ENCODE measurements at places on chromosomes 4 and X. TPM values are rescaled to one million over a fixed set of nuclear protein-coding genes. Genes with fewer than 3 reads are reported as not detected.

- DNase-seq = no peak
Measured at GRCh38 chr4:127648061-127648460, 15.3 kb downstream of the INTU start.

GRCh38 chrX:68439341-68439740 is 6.0 kb upstream of the OPHN1 start:
- DNase-seq = no peak

GRCh38 chr4:110224142-110224541 is 25.7 kb upstream of the ELOVL6 start:
- no peak for DNase-seq

GRCh38 chrX:69919749-69920148 is 130.0 kb downstream of the AWAT2 start:
- DNase-seq = no peak

DNA sequence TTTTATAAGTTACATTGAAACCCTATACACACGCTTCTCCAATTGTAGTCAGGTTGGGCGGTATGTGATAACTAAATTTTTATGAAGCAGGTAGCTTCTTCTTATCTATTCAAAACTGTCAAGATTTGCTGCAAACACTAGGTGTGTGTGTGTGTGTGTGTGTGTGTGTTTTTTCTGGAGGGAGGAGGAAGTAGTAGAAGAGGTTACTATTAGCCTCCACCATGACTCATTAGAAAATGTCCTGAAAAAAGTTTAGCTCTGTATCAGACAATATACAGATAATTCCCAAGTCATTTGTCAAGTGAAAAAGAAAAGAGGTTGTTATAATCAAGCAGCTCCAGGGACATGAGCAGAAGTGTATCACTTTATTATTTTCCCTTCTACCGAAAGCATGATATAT is 33.9 kb downstream of the PCDH7 start:
- DNase-seq = no peak

DNA sequence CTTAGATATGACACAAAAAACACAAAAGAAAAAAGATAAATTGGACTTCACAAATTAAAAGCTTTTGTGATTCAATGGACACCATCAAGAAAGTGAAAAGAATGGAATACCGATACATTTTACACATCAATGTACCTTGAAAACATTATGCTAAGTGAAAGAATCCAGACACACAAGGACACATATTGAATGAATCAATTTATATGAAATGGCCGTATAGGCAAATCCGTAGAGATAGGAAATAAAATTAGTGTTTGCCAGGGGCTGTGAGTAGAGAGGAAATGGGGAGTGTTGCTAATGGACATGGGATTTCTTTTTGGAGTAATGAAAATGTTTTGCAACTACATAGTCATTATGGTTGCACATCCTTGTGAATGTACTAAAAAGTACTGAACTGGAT is 3.1 kb downstream of the PGAM4 start:
- DNase-seq = no peak

- DNase-seq = no peak
Measured at GRCh38 chr4:149102765-149103164, 660.6 kb upstream of the NR3C2 start.

GRCh38 chr4:73341454-73341853 is 62.6 kb upstream of the ALB start:
- no peak for DNase-seq

GRCh38 chrX:124010566-124010965 is 49.1 kb downstream of the STAG2 start:
- DNase-seq = no peak

- no peak for DNase-seq
Measured at GRCh38 chr4:13355111-13355880, 128.8 kb downstream of the RAB28 start.

DNA sequence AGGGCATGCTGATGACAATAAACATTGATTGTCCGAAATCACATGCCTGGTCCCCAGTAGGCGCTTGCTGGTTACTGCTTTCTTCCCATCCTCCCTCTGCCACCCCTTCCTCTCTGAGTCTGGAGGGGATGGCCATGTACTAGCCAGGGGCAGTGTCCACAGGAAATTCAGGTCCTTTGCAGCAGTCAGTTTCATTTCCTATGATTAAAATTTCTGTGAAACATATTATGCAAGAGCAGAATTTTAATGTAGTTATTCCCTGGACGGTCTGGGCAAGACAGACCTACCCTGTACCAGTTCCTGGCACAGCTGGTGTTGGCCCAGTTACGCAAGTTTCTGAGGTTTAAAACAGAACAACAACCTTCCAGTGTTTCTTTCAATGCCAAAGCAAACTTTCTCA is 28.2 kb upstream of the TLR2 start:
- no peak for DNase-seq

DNA sequence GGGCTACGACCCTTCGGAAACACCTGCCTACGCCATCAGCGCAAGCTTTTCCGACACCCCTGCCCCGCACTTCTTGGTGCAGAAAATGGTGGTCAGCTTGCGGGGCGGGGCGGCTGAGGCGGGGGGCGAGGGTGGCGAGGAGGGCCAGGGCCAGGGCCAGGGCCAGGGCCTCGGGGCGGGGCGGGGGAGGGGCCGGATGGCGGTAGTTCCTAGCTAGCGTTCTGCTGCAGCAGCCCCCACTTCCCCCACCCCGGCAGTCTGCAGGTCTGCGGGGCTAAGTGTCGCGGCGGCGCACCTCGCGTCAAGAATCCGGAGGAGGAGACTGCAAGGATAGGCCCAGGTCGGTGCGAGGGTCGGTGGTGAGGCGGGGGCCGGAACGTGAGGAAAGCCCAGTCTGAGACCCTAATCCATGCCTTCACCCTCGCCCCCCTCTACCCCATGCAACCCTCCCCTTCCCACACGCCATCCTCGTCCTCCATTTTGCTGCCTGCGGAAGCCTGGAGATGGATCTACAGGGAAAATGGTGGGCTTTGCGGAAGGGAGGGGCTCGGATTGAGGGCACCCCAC is 600 bp downstream of the BEX4 start:
- no peak for DNase-seq

DNA sequence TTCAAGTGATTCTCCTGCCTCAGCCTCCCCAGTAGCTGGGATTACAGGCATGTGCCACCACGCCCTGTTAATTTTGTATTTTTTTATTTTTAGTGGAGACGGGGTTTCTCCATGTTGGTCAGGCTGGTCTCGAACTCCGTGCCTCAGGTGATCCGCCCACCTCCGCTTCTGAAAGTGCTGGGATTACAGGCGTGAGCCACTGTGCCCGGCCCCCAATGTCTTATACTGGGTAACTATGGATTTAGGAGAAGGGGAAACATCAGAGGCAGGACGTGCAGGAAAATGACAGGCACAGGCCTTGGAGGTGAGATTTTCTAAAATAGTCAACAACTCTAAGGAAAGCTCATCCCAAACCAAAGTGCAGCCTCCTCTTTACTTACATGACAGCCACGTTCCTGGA is 11.1 kb upstream of the TSPYL2 start:
- DNase-seq = peak; percentile 54

DNA sequence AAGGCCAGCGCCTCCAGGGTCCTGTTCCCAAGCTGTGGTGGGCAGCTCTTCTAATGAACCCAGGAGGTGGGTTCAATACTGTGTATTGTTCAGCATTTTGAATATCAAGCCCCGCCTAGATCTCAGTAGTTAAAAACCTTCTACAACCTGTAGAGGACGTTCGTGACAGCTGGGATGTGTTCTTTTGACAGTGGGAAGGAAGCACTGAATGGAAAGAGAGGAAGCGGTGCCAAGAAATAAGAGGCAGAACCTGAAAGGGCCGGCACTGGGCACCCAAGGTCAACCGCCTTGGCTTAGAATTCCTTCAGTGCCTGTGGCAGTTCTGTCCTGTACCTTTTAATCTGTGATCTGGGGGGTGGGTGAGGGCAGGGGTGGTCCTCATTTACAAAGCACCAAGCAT is 73.1 kb downstream of the CC2D2A start:
- no peak for DNase-seq

GRCh38 chrX:26522501-26522900 is 306.5 kb downstream of the MAGEB5 start:
- no peak for DNase-seq

DNA sequence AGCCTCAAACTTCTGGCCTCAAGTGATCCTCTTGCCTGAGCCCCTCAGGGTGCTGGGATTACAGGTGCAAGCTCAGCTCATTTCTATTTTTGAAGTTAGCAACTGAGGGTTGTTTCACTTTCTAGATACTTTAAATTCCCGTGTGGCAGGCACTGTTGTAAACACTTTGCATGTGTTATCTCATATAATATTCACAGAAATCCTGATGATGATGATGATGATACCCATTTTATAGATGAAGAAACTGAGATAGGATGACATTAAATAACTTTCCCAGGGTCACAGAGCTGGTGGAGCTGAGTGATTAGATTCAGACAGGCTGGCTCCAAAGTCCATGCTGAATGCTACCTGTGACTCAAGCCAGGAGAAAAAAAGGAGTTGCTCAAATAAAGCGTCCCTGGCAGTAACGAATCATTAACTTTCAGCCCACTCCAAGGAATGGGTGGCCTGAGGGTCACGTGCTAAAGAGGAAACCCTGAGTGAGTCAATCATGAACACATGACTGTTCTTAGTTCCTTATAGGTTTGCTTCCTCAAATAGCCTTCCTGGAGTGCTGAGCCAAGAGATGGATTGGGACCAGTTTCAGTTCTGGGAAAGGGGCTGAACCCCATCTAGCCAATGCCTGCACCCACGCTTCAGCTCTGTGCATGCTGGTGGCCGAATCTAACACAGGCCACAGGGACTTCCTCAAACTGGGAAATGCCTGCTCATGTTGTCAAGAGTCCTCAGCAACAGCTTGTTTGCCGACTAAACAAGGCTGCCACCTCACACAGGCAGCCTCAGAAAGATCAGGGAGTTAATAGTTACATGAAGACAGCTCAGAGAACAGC is 52.8 kb downstream of the RBM47 start:
- DNase-seq = peak; percentile 88

DNA sequence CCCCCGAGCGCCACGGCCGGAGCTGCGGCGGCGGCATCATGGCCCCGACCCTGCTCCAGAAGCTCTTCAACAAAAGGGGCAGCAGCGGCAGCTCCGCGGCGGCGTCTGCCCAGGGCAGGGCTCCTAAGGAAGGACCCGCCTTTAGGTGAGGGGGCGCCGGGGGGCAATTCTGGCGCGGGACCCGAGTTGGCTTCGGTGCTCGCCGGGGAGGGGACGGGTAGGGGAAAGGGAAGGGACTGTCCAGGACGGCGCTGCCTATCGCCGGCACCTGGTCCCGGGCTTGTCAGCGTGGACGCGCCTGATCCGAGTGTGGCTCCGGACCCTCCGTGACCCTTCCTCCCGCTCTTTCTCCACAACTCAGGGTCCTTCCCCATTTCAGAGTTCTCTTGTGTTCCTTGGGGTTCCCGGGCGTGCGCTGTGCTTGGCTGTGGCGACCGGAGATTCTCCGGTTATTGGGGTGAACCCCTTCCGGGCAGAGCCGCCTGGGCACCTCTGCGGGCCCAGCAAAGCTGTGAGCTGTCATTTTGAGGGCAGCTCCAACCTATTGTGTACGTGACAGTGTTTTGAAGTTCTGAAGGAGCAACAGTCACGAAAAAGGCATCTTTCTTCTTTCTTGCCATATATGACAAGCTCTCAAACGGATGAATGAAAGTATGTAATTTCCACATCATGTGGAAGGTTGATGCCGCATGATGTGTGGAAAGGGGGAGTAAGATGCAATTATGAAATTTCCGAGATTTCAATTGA is 522 bp downstream of the FNIP2 start:
- DNase-seq = peak; percentile 65

DNA sequence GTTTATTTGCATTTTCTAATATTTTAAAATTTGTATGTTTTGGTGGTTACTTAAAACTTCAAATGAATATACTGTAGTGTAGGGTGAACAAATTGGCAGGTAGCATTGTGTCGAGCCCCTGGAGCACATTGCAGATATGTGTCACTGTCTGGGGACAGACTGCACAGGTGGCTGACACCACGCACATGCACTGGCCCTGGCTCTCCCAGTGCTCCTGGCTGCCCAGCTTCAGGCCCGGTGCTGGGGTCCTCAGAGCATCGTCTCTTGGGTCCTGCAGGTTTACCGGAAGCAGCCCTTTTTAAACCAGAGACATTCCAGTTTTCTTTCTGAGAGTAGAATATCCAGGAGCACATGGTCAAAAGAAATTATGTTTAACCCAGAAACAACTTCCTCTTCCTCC is 15.6 kb downstream of the BST1 start:
- no peak for DNase-seq

DNA sequence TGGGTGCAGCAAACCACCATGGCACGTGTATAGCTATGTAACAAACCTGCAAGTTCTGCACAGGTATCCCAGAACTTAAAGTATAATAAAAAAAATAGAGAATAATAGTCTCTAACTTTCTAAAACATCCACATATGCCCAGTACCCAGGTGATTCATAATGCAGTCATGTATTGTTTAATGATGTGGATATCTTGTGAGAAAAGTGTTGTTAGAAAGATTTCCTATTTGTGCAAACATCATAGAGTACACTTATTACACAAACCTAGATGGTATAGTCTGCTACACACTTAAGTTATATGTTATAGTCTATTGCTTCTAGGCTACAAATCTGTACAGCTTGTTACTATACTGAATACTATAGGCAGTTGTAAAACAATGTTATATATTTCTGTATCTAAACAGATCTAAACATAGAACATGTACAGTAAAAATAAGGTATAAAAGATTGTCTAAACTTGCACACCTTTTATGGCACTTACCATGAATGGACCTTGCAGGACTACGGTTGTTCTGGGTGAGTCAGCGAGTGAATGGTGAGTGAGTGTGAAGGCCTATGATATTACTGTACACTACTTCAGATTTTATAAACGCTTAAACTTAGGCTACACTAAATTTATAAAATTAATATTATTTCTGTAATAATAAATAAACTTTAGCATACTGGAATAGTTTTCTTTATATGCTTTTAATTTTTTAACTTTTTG is 232.2 kb upstream of the SLIT2 start:
- no peak for DNase-seq

DNA sequence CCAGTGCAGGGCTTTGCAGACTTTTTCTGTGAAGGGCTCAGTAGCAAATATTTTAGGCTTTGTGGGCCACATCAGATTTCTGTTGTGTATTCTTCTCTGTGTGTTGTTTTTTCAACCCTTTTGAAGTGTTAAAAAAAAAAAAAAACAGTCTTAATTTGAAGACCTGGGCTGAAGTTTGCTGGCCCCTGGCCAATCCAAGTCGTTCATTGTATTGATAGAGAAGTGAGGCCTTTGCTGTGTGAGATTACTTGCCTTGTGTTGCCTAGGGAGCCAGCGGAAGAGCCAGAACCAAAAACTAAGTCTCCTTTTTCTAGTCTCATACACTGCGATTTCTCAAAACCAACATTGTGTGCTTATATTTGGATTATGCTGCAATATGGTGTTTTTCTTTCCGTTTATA is 46.9 kb downstream of the MTM1 start:
- no peak for DNase-seq

- no peak for DNase-seq
Measured at GRCh38 chrX:108312957-108313356, 125.3 kb downstream of the COL4A6 start.

The TRPC5OS gene
- total RNA-seq = 0.15 TPM

The FAAH2 gene
- total RNA-seq = 1.5 TPM

The RHOH gene
- total RNA-seq = 0.47 TPM

The TRIM60 gene
- not detected for total RNA-seq

The UNC5C gene
- total RNA-seq = 4.6 TPM

The TMEM175 gene
- 20.2 TPM for total RNA-seq

The MAOB gene
- total RNA-seq = 21.0 TPM

The USP26 gene
- not detected for total RNA-seq

The EXOC1L gene
- not detected for total RNA-seq

The IQCM gene
- total RNA-seq = not detected

The PAGE5 gene
- not detected for total RNA-seq

All from right atrium auricular region (tissue), 2 donors.